Smooth muscle cell of the pulmonary artery (primary cell): ENCODE measurements at places on chromosomes 1 and 21. TPM values are rescaled to one million over a fixed set of nuclear protein-coding genes. Genes with fewer than 3 reads are reported as not detected.

Gene MYOG
- total RNA-seq = not detected in 2 replicates

Gene CR1
- not detected in 2 replicates for total RNA-seq

Gene NIBAN1
- 58.9 and 152 TPM in 2 replicates for total RNA-seq

Gene ASH1L
- total RNA-seq = 34.7 and 44.3 TPM in 2 replicates

Gene CFAP141
- total RNA-seq = not detected in 2 replicates

Gene PHLDA3
- 94.6 and 176 TPM in 2 replicates for total RNA-seq

Gene COL8A2
- 6.6 and 13.8 TPM in 2 replicates for total RNA-seq

Gene DENND2C
- total RNA-seq = 2.0 and 3.0 TPM in 2 replicates

Gene CRYAA
- total RNA-seq = not detected in 2 replicates

Gene CDC7
- 1.7 and 1.8 TPM in 2 replicates for total RNA-seq

Gene RGSL1
- total RNA-seq = not detected in 2 replicates

Gene ADAMTS4
- total RNA-seq = 2.1 and 14.7 TPM in 2 replicates
